CD4-positive, alpha-beta T cell treated with Interferon gamma for 1 hour (primary cell): ENCODE measurements at places on chromosomes 3 and 15.

GRCh38 chr3:168581771-168582225 is 486.1 kb upstream of the GOLIM4 start:
- DNase-seq, result no peak

DNA sequence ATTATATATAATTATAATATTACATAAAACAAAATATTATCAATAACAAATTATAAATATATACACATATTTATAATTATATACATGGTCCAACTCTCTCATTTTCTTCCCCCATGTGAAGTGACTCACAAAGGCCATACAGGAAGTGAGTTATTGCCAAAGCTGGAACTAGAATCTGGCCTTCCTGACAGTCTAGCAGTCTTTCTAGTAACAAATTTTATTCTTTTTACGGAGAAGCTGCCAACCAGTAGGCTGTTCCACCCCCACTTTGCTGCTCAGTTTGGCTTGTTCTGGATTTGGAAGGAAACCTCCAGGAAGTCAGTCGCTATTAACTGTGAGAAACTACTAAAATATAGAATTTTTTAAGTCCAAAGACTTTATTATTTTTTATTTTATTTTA is 79.6 kb downstream of the DHX36 start:
- DNase-seq, result no peak

- no peak for DNase-seq
Observed at GRCh38 chr3:11759996-11760395, 86.7 kb downstream of the TAMM41 start.

GRCh38 chr3:49470714-49471420 is 800 bp downstream of the DAG1 start:
- DNase-seq, result no peak

GRCh38 chr3:152909180-152909883 is 74.4 kb downstream of the P2RY1 start:
- no peak for DNase-seq

DNA sequence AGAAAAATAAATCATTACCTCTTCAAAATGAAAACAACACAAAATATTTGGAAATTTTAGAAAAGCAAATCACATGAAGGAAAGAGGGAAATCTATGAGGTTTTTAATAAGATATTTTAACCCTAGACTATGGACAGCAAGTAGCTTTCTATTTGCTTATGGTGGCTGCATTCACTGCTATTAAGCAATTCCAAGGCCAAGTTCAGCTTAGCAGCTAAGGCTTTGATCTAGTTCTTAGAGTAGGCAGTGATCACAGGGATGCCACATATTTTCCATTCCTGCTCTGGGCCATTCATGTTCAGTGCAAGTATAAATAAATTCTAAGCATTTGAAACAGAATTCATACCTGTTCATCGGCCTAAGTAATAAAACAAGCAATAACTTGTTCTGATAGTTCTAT is 235.3 kb downstream of the CDIN1 start:
- no peak for DNase-seq

DNA sequence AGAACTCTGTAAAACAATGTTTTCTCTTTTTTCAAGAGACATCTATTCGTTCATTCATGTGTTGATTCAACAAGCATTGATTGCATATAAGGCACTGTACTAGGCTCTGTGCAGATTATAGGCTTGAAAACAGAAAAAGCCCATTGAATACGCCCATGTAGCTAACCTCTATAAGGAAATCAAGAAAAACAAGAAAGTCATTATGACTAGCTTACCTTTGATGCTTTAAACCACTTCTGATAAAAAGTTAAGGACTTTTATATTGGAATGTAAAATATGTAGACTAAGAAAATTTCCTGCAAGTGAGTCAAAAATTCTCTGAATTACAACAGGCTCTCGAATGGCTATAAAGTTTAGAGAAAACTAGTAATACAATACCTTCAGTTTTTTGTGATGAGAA is 92.5 kb downstream of the BDH1 start:
- no peak for DNase-seq
